Keratinocyte (primary cell): ENCODE measurements at places on chromosomes 1 and 21.
A peak's percentile ranks its signal among the peaks of the same experiment; 100 is the strongest.

- DNase-seq = peak; percentile 71
- H3K27ac ChIP-seq = peak overlapping the region; percentile 84
- no peak overlapping the region for H3K4me3 ChIP-seq
- no peaks in the 10 kb centered on the region for H3K27me3 ChIP-seq
- peaks cover 43% of the 10 kb centered on the region for H3K4me1 ChIP-seq
- no peaks in the 10 kb centered on the region for H3K36me3 ChIP-seq
Measured at GRCh38 chr1:204443871-204444581, 32.4 kb upstream of the PPP1R15B start.

GRCh38 chr1:116841569-116842344 is 68.0 kb upstream of the PTGFRN start:
- no peak for DNase-seq
- H3K4me3 ChIP-seq = no peak overlapping the region
- H3K4me1 ChIP-seq = no peaks in the 10 kb centered on the region
- no peaks in the 10 kb centered on the region for H3K27me3 ChIP-seq

- no peaks in the 10 kb centered on the region for H3K36me3 ChIP-seq
- H3K27me3 ChIP-seq = no peaks in the 10 kb centered on the region
- peaks cover 14% of the 10 kb centered on the region for H3K4me1 ChIP-seq
Measured at GRCh38 chr1:228990906-228991569, 255.8 kb downstream of the RHOU start.

- no peaks in the 10 kb centered on the region for H3K27me3 ChIP-seq
- DNase-seq = no peak
- H3K4me3 ChIP-seq = no peak overlapping the region
- no peak overlapping the region for H3K27ac ChIP-seq
- H3K36me3 ChIP-seq = no peaks in the 10 kb centered on the region
- H3K4me1 ChIP-seq = no peaks in the 10 kb centered on the region
Measured at GRCh38 chr1:29310616-29311180, 74.4 kb downstream of the PTPRU start.

GRCh38 chr1:196324345-196324744 is 283.9 kb downstream of the KCNT2 start:
- no peaks in the 10 kb centered on the region for H3K27me3 ChIP-seq
- H3K4me1 ChIP-seq = no peaks in the 10 kb centered on the region
- DNase-seq = no peak
- H3K27ac ChIP-seq = no peak overlapping the region
- H3K36me3 ChIP-seq = no peaks in the 10 kb centered on the region
- H3K4me3 ChIP-seq = no peak overlapping the region

DNA sequence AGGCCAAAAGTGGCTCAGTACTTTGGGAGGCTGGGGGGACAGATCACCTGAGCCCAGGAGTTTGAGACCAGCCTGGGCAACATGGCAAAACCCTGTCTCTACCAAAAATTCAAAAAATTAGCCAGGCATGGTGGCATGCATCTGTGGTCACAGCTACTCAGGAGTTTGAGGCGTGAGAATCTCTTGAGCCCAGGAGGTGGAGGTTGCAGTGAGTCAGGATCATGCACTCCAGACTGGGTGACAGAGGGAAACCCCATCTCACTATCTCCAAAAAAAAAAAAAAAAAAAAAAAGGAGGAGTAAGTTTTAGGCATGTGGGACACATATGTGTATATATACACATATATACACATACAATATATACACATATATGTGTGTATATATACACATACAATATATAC is 165.3 kb upstream of the DPYD start:
- peak overlapping the region; percentile 39 for H3K27ac ChIP-seq
- peaks cover 14% of the 10 kb centered on the region for H3K4me1 ChIP-seq
- no peaks in the 10 kb centered on the region for H3K27me3 ChIP-seq
- peak; percentile 15 for DNase-seq
- no peak overlapping the region for H3K4me3 ChIP-seq

- DNase-seq = no peak
- H3K36me3 ChIP-seq = no peaks in the 10 kb centered on the region
- no peak overlapping the region for H3K4me3 ChIP-seq
- no peaks in the 10 kb centered on the region for H3K4me1 ChIP-seq
Measured at GRCh38 chr1:156644146-156644545, 2.2 kb downstream of the BCAN start.

DNA sequence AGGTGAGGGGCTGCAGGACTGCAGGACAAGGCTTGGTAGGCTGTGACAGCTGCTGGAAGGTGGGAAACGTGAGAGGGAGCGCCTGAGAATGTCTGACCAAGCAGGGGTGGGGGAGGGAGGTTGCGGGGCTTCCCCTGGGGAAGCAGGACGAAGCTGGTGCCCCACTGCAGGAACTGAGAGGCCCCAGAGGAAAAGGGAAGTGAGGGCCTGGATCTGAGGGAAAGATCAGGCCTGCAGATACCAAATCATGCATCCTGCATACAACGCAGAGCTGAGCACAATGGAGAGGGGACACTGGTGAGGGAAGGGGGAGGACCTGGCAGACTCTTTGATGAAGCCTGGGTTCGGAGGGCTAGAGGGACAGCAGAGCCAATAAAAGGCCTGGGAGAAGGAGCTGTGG is 65.7 kb upstream of the BACE2 start:
- no peak for DNase-seq
- no peak overlapping the region for H3K27ac ChIP-seq
- peaks cover 3% of the 10 kb centered on the region for H3K4me1 ChIP-seq
- no peaks in the 10 kb centered on the region for H3K27me3 ChIP-seq
- no peak overlapping the region for H3K4me3 ChIP-seq

DNA sequence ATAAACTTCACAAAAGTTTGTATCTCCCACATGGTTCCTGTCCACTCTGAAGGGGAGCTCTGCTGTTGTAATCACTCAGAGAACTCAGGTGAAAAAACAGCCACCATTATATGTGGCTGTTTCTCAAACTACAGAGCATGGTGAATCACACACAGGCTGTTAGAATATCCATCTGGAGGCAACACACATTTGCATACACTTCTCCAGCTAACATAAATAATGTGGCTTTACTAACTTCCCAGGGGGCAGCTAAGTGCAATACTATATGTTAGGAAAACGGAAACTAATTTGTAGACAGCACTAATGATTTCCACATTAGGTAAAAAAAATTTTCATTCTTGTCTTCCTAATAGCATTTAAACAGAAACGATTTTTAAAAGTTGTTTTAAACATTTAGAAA is 49.3 kb downstream of the PTGFR start:
- H3K27ac ChIP-seq = no peak overlapping the region
- no peak for DNase-seq
- H3K27me3 ChIP-seq = no peaks in the 10 kb centered on the region
- no peaks in the 10 kb centered on the region for H3K4me1 ChIP-seq
- no peak overlapping the region for H3K4me3 ChIP-seq

- no peak for DNase-seq
- H3K27ac ChIP-seq = no peak overlapping the region
- no peaks in the 10 kb centered on the region for H3K4me1 ChIP-seq
- H3K4me3 ChIP-seq = no peak overlapping the region
- H3K36me3 ChIP-seq = no peaks in the 10 kb centered on the region
- H3K27me3 ChIP-seq = no peaks in the 10 kb centered on the region
Measured at GRCh38 chr1:18045203-18045602, 62.4 kb upstream of the IGSF21 start.

DNA sequence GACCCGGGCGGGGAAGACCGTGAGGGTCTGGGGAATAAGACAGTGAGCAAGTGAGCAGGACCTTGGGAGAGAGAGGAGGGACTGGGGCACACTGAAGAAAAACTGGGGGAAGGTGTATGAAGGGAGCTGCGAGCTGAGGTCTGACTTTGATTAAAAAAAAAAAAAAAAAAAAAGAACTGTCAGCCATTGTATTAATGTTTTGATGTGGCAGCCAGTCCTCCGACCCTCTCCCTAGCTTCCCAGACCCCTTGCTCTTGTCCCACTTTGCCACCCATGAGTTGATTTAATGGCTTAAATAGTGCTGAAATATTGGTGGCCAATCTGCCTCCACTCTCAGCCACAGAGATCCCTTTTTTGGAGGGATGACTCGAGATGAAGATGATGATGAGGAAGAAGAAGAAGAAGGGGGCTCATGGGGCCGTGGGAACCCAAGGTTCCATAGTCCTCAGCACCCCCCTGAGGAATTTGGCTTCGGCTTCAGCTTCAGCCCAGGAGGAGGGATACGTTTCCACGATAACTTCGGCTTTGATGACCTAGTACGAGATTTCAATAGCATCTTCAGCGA is 652 bp downstream of the HAX1 start:
- no peak for DNase-seq
- H3K4me1 ChIP-seq = peaks cover 4% of the 10 kb centered on the region
- H3K4me3 ChIP-seq = peak overlapping the region; percentile 100
- peak overlapping the region; percentile 91 for H3K27ac ChIP-seq

DNA sequence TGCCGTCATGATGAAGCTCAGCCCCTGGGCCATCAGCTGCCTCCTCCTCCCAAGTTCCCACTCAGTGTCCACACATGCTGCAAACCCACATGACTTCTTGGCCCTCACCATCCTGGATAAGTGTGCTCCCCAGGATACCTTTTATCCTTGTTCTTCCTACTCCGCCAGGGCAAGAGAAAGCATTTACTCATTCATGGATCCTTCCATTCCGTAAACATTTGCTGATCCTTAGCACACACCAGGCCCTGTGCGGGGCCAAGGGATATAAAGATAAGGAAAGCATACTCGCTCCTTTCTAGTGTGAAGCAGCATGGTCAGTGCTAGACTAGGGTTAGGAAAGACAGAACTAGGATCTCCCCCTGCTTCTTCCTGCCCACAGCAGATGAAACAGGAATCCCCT is 122.1 kb upstream of the HMGB4 start:
- no peak for DNase-seq
- H3K4me3 ChIP-seq = no peak overlapping the region

DNA sequence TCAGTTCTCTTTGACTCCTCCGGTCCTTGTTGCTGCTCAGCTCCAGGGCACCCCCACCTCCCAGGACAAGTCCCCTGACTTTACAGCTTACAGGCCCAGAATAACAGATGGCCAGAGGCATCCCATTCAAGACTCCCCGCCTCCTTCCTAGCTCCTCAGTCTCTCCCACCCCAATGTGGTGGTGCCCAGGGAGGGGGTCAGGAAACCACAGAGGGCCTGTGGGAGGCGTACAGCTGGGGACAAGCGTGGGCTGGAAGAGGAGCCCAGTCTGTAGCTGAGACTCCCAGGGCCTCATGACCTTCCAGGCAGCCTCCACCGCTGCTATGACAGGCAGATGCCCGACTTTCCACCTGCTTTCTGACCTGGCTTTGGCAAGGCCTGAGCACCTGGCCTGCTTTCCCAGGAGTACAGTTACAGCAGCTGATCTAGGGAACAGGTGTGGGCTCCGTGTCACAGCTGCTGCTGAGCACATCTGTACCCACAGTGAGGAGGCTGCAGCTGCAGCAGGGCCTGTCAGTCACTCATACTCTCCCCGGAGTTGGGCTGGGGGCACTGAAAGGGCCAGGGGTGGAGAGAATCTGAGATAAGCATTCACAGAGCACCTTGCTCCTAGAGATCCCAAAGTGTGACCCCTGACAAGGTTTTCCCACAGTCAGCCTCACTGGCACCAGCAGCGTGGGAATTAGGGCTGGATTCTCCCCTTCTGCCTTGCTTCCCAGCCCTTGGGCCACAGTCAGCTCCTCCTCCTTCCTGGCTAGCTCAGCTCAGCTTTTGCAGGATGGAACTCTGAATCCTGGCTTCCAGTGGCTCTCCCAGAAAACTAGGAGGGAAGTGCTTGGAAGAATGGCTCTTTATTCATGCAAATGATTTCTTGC is 7.1 kb upstream of the NAV1 start:
- peaks cover 18% of the 10 kb centered on the region for H3K4me1 ChIP-seq
- H3K36me3 ChIP-seq = no peaks in the 10 kb centered on the region
- H3K27ac ChIP-seq = no peak overlapping the region
- H3K27me3 ChIP-seq = no peaks in the 10 kb centered on the region

DNA sequence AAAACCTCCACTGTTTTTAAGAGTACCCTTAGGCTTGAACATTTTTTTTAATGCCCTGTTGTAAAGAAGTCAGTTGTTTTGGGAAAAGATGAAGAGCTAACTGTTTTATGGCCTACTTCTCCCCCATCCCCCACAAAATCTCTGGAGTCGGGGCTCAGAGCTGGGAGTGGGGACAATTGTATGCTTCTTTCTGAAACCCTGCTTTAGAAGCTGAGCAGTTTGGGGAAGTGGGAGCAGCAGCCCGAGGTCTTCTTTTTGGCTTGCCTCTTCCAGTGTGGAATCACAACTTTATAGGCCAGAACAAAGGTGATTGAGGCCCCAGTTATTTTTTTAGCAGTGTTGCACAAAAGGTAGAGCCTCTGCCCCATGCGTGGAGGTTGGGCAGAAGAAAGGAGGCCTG is 25.2 kb downstream of the PPP2R5A start:
- H3K27me3 ChIP-seq = no peaks in the 10 kb centered on the region
- H3K27ac ChIP-seq = no peak overlapping the region
- H3K4me3 ChIP-seq = no peak overlapping the region
- peaks cover 7% of the 10 kb centered on the region for H3K4me1 ChIP-seq

DNA sequence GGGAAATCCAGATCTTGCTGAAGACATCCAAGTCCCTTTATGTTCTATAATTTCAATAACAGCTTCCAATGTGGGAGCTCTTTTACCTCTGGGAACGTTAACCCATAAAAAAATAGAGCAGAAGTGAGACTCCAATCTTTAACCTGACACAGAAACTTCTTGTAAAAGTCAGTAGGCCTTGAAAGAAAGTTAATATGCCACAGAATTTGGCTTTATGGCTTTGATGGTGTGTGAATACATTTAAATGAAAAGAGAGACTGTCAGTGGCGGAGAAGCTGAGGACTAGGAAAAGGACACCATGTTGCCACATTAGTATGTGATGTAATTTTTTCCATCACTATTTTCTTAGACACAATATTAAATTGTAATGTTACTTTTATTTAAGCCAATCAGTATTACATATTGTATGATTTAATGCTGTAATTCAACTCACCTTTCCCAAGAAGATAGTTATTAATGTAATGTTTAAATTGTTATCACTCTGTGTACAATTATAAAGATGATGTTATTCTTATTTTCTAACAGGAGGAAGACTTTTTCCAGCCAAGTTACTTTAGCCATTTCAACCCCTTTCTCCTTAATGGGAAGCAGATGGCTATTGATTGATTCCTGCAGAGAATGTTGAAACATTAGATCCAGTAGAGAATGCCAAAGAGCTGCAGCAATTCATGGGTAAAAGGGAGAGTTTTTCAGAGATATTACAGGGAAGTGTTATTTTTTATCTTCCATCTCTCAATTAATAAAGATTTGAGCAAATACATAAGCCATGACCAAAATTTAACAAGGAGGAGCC is 17.5 kb upstream of the CLDN8 start:
- DNase-seq = no peak
- no peak overlapping the region for H3K27ac ChIP-seq
- no peak overlapping the region for H3K4me3 ChIP-seq
- H3K27me3 ChIP-seq = no peaks in the 10 kb centered on the region

- H3K4me1 ChIP-seq = no peaks in the 10 kb centered on the region
- DNase-seq = no peak
- no peak overlapping the region for H3K27ac ChIP-seq
- H3K27me3 ChIP-seq = no peaks in the 10 kb centered on the region
- H3K36me3 ChIP-seq = no peaks in the 10 kb centered on the region
Measured at GRCh38 chr1:216632980-216633379, 90.2 kb downstream of the ESRRG start.

- peaks cover 3% of the 10 kb centered on the region for H3K36me3 ChIP-seq
- H3K4me3 ChIP-seq = no peak overlapping the region
- no peak overlapping the region for H3K27ac ChIP-seq
- H3K4me1 ChIP-seq = no peaks in the 10 kb centered on the region
- no peak for DNase-seq
- no peaks in the 10 kb centered on the region for H3K27me3 ChIP-seq
Measured at GRCh38 chr1:54239035-54239383, 39.0 kb downstream of the MRPL37 start.

GRCh38 chr1:1613509-1614082 is 1.7 kb upstream of the MIB2 start:
- DNase-seq = no peak
- H3K4me1 ChIP-seq = peaks cover 18% of the 10 kb centered on the region
- H3K27ac ChIP-seq = no peak overlapping the region
- no peak overlapping the region for H3K4me3 ChIP-seq
